ENCODE measurements at places on chromosomes 2 and 18.
A peak's percentile ranks its signal among the peaks of the same experiment; 100 is the strongest.

GRCh38 chr18:24196764-24197163, 57.9 kb downstream of the CABYR start:
- DNase-seq: no peak

- no peak for DNase-seq
Observed at GRCh38 chr18:22494771-22495170, 77.1 kb upstream of the CTAGE1 start.

GRCh38 chr2:134917888-134918525, 615 bp upstream of the CCNT2 start:
- peak; percentile 72 for DNase-seq

DNA sequence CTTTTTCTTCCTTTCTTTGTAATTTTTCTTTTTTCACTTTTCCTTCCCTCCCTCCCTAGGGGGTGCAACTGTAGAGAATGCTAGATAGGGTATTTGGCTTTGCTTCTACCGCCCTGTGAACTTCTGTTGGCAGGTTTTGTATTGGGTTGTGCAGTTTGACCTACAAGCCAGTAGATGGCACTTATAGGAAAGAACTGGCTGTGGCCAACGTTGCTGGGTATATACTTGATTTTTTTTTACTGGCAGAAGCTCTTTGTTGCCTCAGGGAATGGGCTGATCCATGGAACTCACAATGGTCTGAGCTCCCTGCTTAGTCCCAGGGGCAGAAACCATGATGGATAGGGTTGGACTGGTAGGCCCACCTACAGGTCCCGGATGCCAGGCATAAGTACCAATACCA, 1019.5 kb upstream of the LRRTM1 start:
- DNase-seq: no peak

- no peak for DNase-seq
Observed at GRCh38 chr2:188291142-188291616, 495 bp upstream of the GULP1 start.

DNA sequence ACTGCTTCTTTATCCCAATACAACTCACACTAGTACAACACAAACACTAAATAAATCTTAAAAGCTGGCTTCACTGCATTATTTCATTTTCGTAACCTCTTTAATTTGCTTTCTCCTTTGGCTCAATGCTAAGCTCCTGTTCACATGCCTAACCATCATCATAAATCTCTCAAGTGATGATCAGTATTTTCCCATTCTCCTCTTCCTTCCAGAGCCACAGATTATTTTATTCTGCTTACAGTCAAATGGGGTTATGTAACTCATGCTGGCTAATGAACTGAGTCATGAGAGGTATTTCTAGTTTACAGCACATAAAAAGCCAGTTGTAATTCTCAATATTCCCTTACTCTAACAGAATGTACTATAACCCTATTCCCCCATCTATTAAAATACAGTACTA, 350.4 kb upstream of the ZC3H15 start:
- no peak for DNase-seq

- no peak for DNase-seq
Observed at GRCh38 chr2:220575963-220576362, 948.5 kb downstream of the SLC4A3 start.

DNA sequence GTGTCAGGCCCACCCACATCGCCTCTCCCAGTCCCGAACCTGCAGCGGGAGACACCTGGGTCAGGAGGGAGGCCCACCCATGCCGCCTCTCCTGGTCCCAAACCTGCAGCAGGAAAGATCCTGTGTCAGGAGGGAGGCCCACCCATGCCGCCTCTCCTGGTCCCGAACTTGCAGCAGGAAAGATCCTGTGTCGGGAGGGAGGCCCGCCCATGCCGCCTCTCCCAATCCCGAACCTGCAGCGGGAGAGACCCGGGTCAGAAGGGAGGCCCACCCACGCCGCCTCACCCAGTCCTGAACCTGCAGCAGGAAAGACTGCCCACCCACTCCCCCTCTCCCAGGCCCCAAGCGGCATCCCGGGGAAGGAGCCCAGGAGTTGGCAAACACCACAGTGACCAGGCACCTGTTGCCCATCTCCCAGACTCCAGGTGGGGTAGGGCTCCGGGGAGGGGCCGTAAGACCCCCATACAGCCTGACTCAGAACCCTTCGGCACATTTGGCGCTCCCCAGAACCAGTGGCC, 7.8 kb downstream of the SLC66A2 start:
- no peak for DNase-seq

DNA sequence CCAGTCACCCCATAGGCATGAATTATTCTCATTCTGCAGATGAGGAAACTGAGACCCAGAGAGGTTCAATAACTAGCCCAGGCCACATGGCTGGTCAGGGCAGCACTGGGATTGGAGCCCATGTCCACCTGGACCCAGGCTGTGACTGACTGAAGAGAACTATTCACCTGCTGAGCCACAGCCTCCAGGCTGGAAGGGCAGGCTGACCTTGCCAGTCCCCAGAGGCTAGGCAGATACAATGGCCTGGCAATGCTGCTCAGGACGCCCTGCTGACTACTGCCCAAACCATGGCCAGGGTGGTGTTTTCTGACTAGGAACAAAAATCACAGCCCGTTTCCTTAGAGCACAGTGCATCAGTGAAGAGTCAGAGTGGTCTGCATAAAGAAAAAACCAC, 36.8 kb downstream of the HS6ST1 start:
- DNase-seq: no peak

- DNase-seq: no peak
Observed at GRCh38 chr2:138474100-138474825, 27.3 kb upstream of the SPOPL start.

DNA sequence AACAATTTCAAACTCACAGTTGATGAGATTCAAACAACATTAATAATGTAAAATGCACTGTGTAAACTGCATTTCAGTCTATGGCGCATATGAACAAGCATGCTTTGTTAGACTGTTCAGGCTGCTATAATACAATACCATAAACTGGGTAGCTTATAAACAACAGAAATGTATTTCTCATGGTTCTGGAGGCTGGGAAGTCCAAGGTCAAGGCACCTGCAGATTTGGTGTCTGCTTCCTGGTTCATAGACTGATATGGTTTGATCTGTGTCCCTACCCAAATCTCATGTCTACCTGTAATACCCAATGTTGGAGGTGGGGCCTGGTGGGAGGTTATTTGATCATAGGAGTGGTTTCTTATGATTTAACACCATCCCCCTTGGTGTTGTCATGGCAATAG, 148.1 kb upstream of the SERPINE2 start:
- no peak for DNase-seq

GRCh38 chr2:208570851-208571763, 164.5 kb downstream of the PTH2R start:
- DNase-seq: no peak

- no peak for DNase-seq
Observed at GRCh38 chr18:61543518-61543917, 210.3 kb downstream of the CDH20 start.

GRCh38 chr18:58407263-58407648, 221.6 kb downstream of the ALPK2 start:
- DNase-seq: no peak

DNA sequence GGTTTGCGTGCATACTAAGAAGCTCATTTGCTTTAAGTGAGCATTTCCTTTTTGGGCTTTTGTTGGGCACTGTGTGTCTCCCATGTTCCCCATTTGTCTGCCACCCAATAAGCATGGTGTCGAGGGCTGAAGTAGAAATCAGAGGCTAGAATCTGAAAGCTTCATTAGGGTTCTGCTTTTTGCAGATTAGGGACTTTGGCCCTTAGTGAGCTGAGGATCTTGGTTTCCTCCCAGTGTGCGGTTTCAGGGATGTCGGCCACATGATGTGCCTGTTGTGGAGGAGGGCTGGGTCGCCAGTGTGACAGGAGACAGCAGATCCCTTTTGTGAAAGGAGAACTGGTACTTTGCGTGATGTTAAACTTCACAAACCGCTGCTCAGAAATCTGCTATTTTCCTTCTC, 41.1 kb downstream of the PLEKHB2 start:
- DNase-seq: no peak

- DNase-seq: no peak
Observed at GRCh38 chr2:133484106-133484505, 84.2 kb downstream of the NCKAP5 start.

DNA sequence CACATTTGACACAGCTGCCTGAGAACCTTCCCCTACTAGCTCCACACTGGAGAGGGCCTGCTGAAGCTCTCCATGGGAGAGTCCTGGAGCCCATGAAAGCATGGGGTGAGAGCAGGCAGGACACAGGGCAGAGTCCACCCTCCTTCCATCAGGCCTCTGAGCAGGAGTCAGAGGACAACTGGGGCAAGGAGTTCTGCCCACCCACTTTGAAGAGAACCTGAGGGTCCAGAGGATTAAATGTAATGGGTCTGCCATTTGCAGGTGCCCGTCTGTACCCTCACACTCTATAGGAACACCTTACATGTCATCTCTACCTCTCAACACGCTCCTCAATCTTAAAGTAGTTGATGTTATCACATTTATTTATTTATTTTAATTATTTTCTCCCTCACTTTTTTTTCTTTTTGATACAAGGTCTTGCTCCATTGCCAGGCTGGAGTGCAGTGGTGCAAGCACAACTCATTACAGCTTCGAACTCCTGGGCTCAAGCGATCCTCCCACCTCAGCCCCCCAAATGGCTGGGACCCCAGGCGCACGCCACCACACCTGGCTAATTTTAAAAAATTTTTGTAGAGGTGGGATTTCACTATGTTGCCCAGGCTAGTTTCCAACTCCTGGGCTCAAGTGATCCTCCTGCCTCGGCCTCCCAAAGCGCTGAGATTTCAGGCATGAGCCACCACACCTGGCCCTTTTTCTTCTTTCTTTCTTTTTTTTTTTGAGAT, 10.2 kb downstream of the ADRA2B start:
- no peak for DNase-seq

DNA sequence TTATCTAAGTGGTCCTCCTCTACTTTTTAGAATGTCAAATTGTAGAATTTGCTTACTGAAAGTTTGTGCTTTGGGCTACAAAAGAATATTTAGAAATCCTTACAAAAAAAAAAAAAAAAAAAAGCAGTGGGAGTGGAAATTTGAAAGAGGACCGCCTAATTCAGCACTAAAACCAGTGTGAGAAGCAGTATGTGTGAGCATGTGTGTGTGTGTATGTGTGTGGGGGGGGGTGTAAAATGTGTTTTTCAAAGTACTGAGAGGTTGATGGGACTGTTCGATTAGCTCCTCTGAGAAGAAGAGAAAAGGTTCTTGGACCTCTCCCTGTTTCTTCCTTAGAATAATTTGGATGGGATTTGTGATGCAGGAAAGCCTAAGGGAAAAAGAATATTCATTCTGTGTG, at the start of gene VIT:
VIT (plus strand) TSS at position 175 of the 400 bp plus-strand sequence. CDS start 19,664 bp downstream, outside the sequence.
- no peak for DNase-seq

DNA sequence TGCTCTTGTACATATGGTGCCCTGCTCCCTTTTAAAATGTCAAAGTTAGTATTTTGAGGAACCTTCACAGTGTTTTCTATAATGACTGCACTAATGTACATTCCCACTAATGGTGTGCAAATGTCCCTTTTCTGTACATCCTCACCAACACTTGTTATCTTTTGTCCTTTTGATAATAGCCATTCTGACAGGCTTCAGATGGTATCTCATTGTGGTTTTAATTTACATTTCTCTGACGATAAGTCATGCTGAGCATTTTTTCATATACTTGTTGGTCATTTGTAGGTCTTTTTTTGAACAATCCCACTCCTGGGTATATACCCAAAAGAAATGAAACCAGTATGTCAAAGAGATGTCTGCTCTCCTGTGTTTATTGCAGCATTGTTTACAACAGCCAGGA, 268.3 kb downstream of the FBXO15 start:
- no peak for DNase-seq

DNA sequence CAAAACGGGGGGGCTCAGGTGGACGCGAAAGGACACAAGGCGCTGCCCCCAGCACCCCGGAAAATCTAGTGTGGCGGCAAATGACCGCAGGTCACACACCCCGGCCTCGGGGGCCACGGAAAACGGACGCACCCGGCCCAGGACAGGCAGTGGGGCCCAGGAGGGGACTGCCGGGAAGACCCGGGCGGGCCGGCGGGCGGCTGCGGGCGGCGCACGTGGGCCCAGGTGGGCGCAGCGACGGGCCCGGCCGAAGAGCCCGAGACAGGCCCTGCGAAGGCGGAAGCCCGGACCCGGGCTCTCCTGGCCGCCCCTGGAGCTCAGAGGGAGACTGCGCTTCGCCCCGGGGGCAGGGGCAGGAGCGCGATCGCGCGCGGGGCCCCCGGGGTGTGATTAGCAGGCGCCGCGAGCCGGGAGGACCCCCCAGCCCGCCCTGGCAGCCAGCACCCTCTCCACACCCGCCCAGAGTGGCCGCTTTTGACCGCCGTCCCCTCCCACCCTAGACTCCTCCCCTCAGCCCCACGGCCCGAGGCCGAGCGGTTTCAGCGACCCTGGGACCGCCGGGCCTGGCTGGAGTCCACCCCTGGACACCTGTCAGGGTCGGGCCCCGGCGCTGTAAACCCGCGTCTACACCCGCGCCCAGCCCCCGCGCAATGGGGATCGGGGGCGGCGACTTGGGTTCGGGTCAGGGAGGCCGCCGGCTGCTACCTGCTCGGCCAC, 773 bp downstream of the MBP start:
- no peak for DNase-seq

GRCh38 chr2:14235667-14236066, 396.9 kb upstream of the LRATD1 start:
- DNase-seq: no peak

- DNase-seq: no peak
Observed at GRCh38 chr18:3798032-3798431, 348.1 kb downstream of the TGIF1 start.

DNA sequence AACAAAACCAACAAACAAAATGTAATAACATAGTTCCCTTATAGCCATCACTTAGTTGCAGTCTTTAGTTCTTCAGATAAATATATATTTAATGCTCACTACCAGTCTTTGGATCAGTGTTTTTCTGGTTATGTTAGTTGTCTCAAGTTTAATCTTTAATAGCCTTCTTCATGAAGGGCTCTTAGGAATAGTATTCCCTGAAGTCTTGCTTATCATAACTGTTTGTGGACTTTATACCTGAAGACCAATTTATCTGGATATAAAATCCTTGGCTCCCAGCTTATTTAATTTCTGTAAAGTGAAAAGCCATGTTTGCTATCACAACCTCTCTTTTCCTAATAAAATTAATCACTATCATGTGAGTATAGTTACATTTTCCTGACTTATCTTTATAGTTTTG, 379.7 kb downstream of the ARL6IP6 start:
- no peak for DNase-seq

DNA sequence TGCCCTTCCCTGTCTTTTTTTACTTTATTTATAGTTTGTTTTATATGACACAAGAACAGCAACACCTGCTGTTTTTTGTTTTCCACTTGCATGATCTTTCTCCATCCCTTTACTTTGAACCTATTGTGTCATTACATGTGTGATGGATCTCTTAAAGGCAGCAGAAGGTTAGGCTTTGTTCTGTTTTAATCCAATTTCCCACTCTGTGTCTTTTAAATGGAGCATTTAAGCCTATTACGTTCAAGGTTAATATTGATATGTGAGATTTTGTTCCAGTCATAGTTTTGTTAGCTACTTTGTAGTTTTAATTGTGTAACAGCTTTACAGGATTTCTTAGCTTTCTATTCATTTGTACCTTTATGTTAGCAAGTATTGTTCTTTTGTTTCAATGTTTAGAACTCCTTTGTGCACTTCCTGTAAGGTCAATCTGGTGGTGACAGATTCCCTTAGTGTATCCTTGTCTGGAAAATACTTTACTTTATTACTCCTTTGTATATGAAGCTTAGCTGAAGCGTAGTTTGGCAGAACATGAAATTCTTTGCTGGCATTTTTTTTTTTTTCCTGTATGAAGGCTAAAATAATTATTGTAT, 1443.0 kb upstream of the LRRTM1 start:
- no peak for DNase-seq

- no peak for DNase-seq
Observed at GRCh38 chr2:189654641-189655040, 6.6 kb upstream of the ASNSD1 start.

- no peak for DNase-seq
Observed at GRCh38 chr18:1270081-1270480, 365.4 kb downstream of the ADCYAP1 start.

GRCh38 chr18:74342416-74343043, 26.9 kb downstream of the C18orf63 start:
- DNase-seq: no peak
